Activated T-cell treated with anti-CD3 and anti-CD28 coated beads, Interleukin-2, amount 50 U/mL, for 24 hours (primary cell): ENCODE measurements at places on chromosomes 13 and 19.

DNA sequence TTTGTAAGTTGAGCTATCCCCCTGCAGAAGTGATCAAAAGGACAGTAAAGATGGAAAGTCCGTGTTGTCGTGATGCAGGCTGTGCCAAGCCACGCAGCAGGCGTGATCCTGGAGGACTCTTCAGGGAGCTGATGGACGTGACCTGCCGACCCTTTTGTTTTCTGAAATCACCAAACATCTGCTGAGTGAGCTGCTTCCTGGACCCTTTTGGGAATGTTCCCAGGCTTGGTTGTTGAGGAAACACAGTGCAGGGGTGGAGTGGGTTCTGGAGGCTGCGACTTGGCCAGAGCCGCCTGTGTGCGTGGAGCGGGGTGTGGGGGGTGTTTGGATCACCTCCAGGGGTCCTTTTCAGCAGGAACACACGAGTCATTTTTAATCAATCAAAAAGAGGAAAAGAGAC lies 15.4 kb upstream of the CPAMD8 start:
- DNase-seq, result no peak

- DNase-seq, result no peak
Observed at GRCh38 chr13:61463024-61463423, 47.4 kb upstream of the PCDH20 start.

- DNase-seq, result no peak
Observed at GRCh38 chr13:27704681-27705080, 83.0 kb downstream of the POLR1D start.

DNA sequence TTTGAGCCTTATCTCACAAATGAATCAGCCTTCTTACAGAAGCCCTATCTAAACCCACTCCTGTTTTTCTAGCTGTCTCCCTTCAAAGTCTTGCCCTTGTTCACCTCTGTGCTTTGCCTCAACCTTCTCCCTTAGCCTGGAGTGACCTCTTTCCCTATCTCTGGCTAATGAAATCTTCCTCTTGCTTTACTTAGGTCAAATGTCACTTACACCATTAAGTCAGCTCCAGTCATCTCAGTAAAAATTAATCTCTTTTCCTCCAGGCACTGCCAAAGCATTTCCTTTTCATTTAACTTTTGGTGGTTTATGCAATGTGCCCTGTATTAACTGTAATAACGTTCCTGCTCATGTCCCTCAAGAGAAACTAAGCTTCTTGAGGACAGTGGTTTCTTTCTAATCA lies 596.5 kb upstream of the MIR17HG start:
- DNase-seq, result no peak

GRCh38 chr19:13097463-13098258 lies 5.0 kb downstream of the LYL1 start:
- no peak for DNase-seq

- peak; percentile 74 for DNase-seq
Observed at GRCh38 chr19:23116802-23117571, at the start of gene ZNF730. ZNF730 (plus strand) TSS chr19:23117025; CDS start chr19:23117174, 149 bp downstream.

DNA sequence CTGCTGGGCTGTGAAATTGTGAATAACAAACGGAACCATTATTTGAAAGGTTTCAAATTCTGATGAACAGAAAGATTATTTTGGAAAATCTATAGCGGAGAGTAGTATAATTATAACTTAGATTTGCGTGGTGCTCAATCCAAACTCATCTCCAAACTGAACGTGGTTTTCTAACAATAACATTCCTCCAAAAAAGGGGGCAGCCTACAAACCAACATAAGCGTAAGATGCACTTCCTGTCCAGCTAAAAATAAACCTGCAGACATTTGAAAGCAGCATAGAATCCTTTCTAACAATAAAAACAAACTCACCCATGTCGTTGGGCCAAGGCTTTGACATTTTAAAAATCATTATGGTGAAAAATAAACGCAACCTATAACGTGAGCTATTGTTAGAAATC lies 178.4 kb downstream of the COL4A1 start:
- no peak for DNase-seq
